ENCODE measurements at places on chromosomes 13 and 19.
A peak's percentile ranks its signal among the peaks of the same experiment; 100 is the strongest.

DNA sequence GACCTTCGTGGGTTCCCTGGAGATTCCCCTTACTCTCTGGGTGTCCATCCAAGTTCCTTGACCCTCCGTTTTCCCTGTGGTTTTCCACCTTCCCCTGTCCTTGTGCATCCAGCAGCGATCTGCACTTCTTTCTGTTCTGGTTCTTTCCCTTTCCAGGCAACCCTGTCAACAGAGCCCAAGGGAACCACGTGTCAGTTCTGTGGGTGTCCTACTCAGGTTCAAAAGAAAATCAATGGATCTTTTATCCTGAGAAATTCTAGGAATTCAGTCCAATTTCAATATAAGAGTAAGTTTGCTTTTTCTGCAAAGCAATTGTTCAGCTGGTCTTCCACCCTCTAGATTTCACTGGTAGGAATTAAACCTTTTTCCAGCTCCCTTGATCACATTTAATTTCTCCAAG is 1394.8 kb upstream of the SLC10A2 start:
- no peak for DNase-seq

GRCh38 chr19:3159565-3159964 is 19.0 kb upstream of the S1PR4 start:
- DNase-seq, result no peak

GRCh38 chr13:18714889-18715288 is 466.7 kb downstream of the TUBA3C start:
- no peak for DNase-seq

- no peak for DNase-seq
Measured at GRCh38 chr13:33953203-33953602, 135.3 kb downstream of the RFC3 start.

DNA sequence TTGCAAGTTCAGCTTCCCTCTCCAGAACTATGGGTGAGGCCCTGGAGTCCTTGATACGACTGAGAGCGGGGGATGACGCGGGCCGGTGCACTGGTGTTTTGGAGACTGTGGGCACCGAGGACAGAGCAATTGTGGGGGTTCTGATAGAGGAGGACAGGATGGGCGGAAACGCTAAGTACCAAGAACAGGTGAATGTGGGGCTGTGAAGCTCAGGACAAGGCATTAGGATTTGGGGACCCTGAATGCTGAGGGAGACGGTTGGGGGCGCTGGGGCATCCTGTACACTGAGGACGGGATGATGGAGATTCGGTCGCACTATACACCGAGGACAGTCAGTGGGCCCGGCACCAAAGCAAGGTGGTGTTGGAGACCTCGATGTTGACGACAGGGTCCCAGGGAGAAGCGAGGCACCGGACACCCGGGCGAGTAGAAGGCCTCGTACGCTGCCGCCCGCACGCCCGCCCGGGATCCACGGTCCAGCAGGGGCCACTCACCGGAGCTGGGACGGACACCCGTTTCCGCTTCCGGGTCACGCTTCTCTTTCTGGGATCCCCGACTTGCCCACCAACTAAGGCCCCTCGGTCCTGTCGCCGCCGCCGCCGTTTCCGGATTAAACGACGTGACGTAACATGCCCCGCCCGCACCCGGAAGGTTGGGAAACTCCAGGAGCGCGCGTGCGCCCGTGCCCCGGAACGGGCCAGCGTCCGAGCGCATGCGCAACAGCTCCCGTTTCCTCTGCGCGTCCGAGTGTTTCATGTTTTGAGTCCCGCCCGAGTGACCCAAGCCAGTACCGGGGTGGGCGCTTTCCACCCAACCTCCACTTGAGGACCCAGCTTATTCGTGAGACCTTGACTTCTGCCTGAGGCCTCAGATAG is at the start of gene CHMP2A:
CHMP2A (minus strand) TSS at position 612 of the 875 bp plus-strand sequence. CDS start 893 bp downstream, outside the sequence.
- DNase-seq, result peak; percentile 98

- DNase-seq, result no peak
Measured at GRCh38 chr19:49549045-49549444, 21.2 kb downstream of the RCN3 start.

DNA sequence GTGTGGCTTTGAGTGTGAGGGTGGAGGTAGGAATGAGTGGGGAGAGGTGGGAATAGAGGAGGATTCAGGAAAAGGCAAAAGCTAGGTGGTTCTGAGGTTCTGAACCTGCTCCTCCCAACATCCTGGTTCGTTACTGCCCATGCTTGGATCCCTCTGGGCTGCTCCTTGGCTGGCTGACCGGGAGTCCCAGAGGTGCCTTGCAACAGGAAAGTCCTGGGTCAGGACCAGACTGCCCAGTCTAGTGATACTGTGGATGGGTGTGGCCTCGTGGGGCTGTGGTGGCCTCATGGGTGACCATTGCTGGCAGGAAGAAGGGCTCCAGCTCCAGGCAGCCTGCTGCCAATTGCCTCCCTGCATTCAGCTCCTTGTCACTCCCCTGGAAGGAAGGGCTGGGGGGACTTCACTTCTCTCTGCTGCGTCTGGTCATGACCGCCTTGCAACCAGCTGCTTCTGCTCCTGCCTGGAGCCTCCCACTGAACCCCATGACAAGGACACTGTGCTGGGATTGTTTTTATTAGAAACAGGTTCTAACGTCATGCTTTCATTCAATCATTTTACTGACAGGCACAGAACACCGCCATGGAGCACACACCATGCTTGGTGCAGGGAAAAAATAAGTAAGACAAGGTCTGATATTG is 61.5 kb upstream of the UBL3 start:
- no peak for DNase-seq

GRCh38 chr13:64534302-64534701 is 2695.8 kb downstream of the PCDH9 start:
- DNase-seq, result no peak

DNA sequence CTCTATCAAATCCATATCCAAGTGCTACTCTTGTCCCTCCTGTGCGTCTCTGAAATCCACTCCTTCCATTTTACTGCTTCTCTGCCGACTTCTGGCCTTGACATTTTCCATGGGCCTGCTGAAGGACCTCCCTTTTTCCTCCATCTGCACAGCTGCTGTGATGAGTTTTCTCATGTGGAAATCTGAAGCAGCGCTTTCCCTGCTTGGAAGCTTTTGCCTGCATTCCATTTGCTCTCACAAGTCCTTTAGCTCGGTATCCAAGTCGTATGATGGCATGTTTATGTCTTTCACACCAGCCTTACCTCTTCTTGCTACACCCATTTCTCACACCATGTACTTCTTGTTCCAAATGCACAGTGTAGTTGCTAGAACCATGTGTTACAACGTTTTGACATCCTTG is 328.2 kb downstream of the GPC5 start:
- DNase-seq, result no peak

GRCh38 chr13:36445891-36446351 is 13.6 kb downstream of the CCNA1 start:
- DNase-seq, result no peak

- no peak for DNase-seq
Measured at GRCh38 chr13:59061621-59062020, 1102.1 kb downstream of the DIAPH3 start.

DNA sequence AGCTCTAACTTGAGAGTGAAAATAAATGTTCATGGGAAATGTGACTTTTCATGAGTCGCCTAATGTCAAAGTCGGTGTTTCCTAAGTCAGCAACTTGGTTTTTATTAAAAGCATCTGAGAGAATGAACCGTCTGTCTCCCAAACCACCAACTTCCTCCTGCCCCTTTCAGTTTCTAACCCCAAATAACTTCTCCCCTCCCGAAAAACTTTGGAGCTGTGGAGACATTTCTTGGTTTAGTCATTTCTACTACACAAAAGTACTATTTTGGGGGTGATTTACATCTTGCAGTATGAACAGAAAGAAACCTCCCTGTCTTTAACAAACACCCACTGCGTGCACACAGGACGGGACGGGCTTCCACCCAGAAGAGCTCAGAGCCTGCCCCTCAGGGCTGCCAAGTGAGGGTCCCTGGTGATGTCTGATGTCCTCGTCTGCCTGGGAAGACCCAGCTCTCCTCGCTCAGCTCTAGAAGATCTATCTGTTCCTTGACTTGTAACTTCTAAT is 65.0 kb downstream of the RASA3 start:
- peak; percentile 34 for DNase-seq

DNA sequence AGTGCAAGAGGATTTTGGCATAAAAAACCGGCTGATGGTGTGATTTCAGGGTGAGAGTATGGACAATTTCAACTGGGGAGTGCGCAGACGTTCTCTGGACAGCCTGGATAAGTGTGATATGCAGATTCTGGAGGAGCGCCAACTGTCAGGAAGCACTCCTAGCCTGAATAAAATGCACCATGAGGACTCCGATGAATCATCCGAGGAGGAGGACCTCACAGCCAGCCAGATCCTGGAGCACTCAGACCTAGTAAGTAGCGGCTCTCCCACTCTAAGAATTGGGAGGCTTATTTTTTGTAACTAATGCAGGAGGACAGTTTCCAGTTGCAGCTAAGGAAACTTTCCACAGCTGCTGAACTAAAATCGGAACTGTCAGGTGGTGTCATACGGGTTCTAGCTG is 53.6 kb downstream of the ZAR1L start:
- no peak for DNase-seq

- DNase-seq, result no peak
Measured at GRCh38 chr13:88000787-88001186, 329.6 kb downstream of the SLITRK5 start.

DNA sequence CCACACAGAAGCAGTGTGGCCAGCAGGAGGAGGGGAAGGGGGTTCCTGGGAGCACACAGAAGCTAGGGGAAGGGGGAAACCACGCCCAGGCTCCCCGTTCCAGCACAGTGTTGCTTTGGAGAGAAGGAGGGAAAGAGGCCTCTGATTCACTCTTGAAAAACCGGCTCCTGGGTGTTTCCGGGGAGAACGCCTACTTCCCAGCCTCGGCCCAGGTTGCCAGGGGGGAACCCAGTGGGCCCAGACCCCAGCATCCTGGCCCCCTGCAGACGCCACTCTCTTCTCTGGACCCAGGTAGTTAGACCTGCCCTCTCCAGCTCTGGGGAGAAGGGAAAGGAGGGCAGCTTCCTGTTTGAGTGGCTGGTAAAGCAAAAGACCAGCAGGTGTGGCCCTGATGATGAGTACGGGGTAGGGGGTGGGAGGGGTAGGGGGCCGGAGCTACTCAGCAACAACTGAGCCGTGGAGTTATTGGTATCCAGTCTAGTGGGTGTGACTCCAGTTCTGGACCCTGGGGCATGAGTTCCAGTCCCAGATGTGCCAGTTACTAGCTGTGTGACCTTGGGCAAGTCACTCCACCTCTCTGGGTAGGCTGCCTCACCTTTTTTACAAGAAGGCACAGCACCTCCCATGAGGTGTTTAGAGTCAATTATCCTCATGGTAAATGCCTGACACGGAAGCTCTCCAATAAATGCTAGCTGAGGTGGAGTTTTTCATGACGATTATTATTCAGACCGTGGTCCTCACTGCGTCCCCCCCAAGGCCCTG is 836 bp downstream of the GIPC1 start:
- peak; percentile 22 for DNase-seq

DNA sequence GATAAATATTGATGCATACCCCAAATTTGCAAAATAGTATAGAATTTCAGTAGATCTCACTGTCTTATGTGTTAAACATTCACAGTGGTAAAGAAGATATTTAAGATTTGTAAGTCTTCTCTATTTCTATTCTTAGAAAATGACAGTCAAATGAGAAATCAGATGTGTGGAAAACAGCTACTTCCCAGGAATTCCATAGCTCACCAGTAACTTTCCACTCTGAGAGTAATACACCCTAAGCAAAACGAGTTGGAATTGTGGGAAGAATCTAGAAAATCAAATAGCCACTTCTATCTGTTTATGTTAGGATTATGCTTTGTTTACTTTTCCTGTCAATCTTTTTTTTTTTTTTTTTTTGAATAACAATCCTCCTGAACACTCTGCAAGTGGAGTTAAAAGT is 69.1 kb downstream of the FLT1 start:
- DNase-seq, result no peak

GRCh38 chr19:48989701-48990291 is 3.3 kb downstream of the GYS1 start:
- no peak for DNase-seq

DNA sequence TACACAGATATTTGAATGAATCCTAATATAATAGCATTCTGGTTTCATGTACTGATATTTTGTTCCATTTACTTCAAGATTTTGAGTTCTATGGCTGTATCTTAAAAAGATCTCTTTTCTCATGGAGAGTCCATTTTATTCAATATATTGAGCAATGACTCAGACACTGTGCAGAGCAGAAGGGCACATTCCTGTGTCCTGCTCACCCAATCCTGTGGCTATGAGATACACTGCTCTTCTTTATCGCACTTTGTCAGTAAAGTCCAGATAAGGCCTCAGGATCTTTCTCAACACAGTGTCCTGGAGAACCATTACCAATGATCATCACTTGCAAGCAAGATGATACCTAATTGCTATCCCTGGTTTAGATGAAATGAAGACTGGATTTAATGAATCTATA is 155.0 kb downstream of the CYSLTR2 start:
- no peak for DNase-seq

- peak; percentile 35 for DNase-seq
Measured at GRCh38 chr13:73767191-73767741, 366.9 kb downstream of the KLF12 start.

DNA sequence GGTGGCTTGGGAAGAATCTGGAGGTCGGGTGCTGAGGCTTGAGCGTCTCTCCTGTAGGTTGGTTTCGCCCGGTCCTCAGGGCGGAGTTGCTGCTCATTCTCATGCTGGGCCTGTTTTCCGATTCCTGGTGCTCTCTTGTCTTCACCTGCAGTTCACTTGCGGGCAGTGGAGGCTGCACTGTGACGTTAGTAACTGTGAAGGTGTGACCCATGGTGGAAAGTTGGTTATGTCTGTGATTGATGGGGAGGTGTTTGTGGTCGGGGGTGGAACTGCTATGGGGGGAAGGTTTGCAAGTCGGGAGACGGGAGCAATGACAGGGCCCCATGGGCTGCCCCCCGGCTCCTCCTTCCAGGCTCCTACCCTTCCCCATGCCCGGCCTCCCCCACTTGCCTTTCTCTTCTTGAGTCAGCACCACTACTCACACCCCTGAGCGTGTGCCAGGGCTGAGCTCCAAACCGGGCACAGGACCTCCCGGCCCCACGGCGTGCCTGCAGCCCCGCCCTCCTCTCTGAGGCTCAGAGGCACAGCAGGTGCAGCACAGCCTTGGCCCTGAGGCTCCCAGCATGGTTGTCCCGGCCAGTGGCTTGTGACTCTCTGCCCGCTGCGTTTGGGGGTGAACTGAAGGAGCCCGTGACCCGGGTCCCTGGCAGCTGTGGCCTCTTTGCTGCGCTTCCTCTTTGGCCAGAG is 79.1 kb downstream of the ATP11A start:
- peak; percentile 39 for DNase-seq

DNA sequence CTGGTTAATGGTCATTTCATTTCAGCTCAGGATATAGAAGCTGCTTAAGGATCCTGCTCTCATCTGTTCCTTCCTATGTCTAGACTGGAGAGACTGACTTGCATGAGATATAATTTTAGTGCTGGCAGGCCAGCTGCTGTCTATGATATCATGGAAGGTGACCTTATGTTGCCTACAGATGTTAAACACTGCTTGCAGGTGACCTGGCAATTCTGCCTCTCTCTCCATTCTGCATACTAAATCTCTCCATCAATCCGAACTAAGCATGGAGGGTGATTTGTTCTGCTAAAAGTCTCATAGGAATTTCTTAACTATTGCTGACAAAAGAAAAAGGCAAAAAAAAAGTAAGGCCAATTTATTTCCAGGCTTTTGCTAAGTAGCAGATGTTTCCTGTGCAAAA is 81.0 kb downstream of the CCNA1 start:
- no peak for DNase-seq
